ENCODE measurements at places on chromosomes 2 and 18.

DNA sequence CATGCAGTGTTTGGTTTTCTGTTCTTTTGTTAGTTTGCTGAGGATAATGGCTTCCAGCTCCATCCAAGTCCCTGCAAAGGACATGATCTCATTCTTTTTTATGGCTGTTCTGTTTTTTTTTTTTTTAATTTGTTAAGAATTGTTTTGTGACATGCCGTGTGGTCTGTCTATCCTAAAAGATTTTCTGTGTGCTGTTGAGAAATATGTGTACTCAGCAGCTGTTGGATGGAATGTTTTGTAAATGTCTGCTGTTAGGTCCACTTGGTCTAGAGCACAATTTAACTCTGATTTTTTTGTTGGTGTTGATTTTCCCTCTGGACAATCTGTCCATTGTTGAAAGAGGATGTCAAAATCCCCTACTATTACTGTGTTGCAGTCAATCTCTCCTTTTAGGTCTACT lies 80.4 kb upstream of the WDR75 start:
- DNase-seq: no peak

DNA sequence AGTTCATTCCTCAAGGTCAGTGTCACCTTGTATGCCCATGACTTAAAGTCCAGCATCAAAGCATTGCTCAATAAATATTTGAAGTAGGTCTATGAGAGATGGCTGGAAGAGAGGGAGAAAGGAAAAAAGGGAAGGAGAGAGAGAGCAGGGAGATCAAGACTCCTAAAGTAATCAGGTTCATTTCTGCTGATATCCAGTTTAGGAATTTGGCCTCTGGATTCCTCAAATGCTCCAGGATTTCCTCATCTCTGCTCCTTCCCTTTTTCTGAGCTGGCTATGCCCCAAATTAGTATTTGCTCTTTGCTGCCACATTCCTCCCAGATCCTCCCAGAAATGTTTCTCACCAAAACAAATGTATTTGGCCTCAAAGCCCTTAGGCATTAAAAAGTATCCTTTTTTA lies 739.4 kb upstream of the CHAC2 start:
- DNase-seq: peak; percentile 71

DNA sequence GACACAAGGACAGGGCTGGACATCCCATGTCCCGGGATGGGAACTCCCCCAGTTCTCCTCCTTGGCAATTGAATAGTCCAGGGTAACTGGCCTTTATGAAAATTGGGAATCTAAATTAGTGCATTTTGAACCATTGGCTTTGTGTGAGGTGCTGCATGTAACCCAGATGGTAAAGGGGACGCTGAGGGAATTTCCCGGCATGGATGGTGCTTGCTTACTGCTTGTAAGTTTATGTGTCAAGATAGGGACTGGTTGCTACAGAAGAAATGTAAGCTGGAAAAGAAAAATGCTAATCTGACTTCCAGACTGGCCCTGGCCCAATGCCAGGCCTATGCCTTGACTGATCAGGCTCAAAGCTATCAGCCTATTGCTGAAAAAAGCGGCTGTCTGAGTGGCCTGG lies 1096.7 kb upstream of the DDX18 start:
- DNase-seq: no peak

- DNase-seq: no peak
Measured at GRCh38 chr2:100736121-100736915, 83.6 kb upstream of the NPAS2 start.

GRCh38 chr18:7174344-7175095 lies 56.4 kb upstream of the LRRC30 start:
- no peak for DNase-seq

DNA sequence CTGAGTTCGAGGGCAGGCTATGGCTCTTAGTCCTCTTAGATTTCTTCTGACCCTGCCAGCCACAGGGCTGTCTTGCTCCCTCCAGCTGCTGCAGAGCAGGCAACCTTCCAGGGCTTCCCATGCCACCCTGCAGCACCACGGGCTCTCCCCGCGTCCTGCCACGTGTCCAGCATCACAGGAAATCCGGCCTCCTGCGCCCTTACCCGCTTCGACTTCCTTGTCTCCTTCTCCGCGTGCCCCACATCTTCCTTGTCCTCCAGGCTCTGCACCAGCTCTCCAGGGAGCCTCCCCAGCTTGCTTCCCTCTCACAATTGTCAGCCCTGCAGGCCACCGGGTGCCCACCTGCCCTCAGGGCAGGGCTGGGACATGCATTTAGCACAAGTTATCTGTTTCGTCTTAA lies 253.5 kb downstream of the DCDC2C start:
- DNase-seq: no peak

- DNase-seq: no peak
Measured at GRCh38 chr2:241660593-241661213, 23.2 kb downstream of the ATG4B start.

DNA sequence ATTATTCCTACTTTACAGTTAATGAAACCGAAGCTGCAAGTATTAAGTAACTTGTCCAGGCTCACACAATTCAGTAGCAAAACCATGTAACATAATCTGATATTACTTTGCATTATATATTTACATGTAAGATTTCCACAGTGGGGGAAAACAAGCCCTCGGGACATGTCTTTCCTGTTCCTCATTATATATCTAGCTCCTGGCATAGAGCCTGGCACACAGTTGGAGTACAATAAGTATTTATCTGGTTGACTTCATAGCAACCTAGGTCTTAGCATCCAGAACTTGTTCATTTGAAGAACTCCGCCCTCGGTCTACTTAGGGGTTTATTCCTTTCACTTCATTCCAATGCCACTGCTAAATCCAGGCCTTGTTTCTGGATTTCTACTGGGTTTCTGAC lies 1.6 kb upstream of the RBM45 start:
- DNase-seq: no peak

DNA sequence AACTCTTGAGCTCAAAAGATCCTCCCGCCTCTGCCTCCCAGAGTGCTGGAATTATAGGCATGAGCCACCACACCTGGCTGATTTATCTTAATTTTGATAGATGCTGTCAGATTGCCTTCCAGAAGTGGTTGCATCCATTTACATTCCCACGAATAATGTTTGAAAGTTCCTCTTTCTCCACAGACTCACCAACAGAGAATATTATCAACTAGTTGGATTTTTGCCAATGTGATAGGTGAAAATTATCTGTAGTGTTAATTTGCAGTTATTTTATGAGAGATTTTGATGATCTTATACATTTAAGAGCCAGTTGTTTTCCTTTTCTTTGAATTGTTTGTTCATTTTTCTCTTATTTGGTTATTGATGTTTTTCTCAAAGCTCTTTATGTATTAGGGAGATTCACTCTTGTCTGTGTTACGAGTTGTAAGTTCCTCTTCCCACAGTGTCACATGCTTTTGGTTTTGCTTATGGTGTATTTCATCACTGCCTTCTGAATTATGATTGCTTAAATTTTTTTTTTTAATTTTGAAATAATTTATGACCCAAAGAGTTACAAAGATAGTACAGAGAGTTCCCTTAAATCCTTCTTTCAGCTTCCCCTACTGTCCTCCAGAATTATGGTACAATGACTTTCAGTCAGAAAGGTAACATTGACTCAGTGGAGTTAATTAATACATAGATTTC lies 20.7 kb upstream of the NT5DC4 start:
- no peak for DNase-seq

DNA sequence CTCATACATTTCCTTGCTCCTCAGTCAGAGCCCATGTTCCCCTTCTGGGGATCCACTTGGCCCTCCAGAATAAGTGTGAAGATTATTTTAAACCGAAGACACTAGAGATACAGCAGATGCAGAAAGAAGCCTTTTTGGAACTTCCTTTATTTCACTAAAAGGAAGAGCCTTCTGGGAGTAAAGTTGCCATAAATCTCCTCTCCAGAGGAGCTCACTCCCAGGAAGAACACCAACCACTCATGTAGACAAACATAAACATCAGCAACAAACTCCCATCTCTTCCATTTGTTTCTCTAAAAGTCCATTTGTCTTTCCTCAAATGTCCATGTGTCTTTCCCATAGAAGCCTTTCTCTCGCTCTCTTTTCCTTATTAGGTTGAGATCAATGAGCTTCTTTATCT lies 62.4 kb upstream of the MSH6 start:
- no peak for DNase-seq
